ENCODE measurements at places on chromosomes 7 and 10.

- no peak for DNase-seq
Observed at GRCh38 chr7:45582136-45582749, 8.1 kb downstream of the ADCY1 start.

DNA sequence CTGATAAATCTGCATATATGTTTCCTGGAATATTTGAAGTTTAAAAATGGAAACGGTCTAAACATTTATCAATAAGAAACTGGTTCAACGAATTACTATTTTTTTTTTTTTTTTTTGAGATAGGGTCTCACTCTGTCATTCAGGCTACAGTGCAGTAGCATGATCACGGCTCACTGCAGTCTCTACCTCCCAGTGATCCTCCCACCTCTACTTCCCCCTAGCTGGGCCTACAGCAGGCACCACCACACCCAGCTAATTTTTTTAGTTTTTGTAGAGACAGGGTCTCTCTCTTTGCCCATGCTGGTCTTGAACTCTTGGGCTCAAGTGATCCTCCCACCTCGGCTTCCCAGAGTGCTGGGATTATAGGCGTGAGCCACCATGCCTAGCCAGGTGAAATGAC, 68.3 kb downstream of the UBE2H start:
- no peak for DNase-seq

DNA sequence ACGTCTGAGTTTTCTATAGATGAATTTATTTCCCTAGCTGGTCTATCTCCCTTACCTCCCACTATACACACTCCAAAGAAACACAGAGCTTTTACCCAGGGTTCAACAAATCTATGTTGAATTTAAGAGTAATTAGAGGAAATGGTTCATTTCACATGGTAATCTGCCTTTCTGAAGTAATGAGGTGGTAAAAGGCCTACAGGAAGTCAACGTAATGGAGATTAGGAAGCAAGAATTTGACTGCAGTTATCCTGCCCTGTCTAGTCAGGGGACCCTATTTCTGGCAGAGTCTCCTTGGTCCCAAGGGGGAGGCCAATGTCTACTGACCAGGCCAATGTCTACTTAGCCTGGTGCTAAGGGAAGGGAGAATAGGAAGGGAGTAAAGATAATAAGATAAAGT, 21.4 kb upstream of the SIRT1 start:
- no peak for DNase-seq

DNA sequence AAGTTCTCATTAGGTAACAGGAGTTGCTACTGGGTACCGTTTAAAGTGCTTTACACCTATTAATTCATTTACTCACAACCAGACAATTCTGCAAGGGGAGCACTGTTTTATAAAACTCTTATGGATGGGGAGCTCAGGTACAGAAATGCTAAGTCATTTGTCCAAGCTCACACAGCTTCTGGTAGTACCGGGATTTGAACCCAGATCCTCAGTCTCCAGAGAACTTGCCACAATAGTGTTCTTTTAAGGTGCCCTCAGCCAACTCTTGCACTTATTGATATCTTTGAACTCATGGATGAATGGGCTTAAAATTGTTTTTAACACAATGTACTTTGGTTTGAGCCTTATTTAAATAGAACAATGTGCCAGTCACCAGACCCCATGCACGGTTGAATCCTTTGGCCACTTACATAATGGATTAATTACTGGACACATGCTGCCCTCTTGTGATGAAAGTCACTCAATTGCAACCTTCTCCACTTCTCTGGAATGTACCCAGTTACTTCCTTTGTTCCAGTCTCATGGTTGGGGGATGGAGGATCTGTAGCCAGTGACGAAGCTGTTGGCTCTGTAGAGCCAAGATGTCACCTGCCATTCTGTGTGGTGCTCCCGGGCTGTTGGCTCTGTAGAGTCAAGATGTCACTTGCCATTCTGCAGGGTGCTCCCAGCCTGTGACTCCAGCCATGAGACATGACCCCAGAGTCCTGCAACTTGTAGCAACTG, 65.6 kb downstream of the NOD1 start:
- DNase-seq, result no peak

DNA sequence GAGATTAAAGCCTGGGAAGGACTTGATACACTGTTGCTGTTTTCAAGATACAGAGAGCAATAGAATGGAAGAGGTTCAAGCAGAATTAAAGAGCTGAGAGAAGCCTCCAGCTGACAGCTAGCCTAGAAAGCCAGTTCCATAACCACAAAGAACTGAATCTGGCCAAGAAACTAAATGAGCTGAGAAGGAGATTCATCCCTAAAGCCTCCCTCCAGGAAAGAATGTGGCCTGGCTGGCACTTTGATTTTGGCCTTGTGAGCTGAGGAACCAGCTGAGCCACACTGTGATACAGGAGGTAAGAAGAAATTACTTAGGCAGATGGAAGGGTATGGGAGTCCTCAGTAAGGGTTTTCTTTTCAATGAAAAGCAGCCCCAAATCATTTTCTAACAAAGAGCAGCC, 324.1 kb downstream of the PHF14 start:
- DNase-seq, result no peak

GRCh38 chr7:102967798-102968197, 55.0 kb downstream of the LRRC17 start:
- no peak for DNase-seq

- no peak for DNase-seq
Observed at GRCh38 chr10:33569702-33570101, 235.2 kb upstream of the NRP1 start.

- no peak for DNase-seq
Observed at GRCh38 chr7:28065308-28065707, 115.3 kb downstream of the JAZF1 start.

DNA sequence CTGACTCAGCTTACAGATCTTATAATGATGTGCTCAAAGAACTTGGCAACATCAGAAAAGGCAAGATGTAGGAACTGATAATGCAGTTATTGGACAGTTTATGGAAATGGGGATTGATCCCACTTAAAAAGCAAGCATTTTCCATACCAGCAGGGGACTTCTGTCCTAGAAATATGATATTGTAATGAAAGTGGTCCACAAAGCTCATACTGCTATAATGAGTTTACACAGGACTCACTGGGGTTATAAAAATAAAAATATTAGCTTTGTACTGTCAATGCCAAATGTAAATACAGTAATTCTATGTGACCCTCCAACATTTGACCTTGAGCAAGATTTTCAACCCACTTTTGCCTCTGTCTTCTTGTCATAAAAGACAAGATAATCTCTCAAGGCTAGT, 145.5 kb upstream of the SEM1 start:
- DNase-seq, result no peak

Data from stimulated activated CD4-positive, alpha-beta T cell treated with anti-CD3 and anti-CD28 coated beads, Interleukin-1b, Interleukin-23, amount 100 ng/mL, for 1 hour (primary cell).